NCI-H82 (cell line): ENCODE measurements at places on chromosomes 5 and 9.

DNA sequence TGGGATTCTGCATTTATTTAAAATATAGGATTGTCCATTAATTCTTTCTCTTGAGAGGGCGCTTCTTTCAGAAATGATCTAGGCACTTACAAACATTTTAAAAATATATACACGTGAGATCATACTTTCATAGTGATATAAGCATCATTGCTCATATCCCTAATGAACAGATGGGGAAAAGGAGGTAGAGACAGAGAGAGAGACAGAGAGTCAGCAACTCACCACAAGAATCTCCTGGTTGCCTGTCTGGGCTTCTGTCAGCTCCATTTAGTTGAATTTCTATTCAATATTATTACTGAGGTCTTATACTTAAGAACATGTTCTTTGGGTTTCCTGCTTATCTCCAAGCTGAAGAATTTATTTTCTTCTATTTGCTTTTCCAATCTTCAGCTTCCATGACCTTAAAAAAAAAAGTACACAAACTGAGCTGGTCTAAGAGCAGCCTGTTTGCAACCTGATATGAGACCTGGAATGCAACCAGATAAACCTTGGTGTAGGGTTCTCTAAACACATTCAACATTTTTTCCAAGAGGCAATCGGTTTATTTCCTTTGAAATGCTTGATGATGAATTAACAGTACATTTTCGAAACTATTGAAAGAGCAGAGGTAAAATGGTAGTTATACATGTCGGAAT, 51.6 kb upstream of the LIFR start:
- DNase-seq = no peak

DNA sequence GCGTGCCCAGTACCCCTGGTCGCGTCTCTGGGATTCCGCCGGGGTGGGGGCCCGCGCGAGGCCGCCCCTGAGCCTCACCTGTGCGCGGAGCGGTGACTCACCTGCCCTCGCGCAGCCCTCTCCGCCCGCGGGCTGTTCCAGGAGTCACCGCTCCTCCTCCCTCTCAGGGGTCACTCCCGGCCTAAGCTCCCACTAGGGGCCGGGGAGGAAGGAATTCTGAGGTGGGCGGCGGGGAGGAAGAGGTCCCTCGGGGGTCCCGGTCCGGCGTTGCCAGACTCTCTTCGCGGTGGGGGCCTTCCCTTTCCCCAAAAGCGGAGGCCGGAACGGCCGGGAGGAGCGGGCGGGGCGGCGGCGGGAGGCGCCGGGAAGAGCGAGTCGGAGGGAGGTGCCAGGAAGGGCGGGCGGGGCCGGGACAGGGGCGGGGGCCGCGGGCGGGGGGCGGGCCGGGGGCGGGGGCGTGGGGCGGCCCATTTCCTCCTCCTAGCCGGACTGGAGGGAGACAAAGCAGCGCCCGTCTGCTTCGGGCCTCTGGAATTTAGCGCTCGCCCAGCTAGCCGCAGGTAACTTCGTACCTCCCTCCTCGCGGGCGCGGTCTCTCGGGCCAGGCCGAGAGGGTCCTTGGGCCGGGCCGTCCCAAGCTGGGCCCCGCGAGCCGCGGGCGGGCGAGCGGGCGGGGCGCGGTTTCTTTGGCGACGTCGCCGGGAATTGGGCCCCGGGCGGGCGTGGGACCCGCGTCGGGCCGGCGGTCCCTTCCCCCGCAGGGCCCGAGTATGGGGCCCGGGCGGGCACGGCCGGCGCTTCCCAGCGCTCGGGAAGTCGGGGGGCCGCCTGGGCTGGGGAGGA, at the start of gene CTNNA1:
TSS of gene CTNNA1 (plus strand) at position 475 of the 843 bp plus-strand sequence. CDS start 28,500 bp downstream, outside the sequence.
- DNase-seq = peak; percentile 73

- no peak for DNase-seq
These were observed 129.8 kb downstream of the TMEM174 start for GRCh38 chr5:73302797-73303147.

GRCh38 chr5:94754824-94755223, 136.4 kb downstream of the SLF1 start:
- no peak for DNase-seq

DNA sequence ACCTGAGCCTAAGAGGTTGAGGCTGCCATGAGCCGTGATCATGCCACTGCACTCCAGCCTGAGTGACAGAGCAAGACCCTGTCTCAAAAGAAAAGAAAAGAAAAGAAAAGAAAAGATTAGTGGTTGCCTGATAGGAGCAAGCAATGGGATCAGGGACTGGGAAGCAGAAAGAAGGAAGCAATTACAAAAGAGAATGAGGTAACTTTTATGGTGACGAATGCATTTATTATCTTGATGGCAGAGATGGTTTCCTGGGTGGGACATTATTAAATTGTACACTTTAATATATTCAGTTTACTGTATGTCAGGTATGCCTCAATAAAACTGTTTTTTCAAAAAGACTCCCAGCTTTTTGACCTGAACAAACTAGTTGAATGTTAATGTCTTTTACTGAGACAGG, 7.5 kb upstream of the PFDN1 start:
- no peak for DNase-seq

GRCh38 chr5:1338506-1339070, 6.3 kb downstream of the CLPTM1L start:
- no peak for DNase-seq

DNA sequence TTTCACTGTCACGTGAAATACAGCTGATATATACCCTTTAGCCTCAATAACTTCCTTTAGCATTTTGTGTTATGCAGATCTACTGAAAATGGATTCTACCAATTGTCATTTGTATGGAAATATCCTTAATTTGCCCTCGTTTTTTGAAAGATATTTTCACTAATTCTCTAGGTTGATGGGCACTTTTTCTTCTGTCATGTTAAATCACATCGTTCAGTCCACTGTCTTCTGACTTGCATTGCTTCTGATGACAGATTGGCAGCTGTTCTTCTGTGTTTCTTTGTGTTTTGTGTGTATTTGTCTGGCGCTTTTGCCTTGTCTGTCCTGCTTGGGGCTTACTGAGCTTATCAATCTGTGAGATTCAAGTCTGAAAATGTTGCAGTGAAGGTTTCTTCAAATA, 9.7 kb upstream of the CLPTM1L start:
- DNase-seq = no peak

DNA sequence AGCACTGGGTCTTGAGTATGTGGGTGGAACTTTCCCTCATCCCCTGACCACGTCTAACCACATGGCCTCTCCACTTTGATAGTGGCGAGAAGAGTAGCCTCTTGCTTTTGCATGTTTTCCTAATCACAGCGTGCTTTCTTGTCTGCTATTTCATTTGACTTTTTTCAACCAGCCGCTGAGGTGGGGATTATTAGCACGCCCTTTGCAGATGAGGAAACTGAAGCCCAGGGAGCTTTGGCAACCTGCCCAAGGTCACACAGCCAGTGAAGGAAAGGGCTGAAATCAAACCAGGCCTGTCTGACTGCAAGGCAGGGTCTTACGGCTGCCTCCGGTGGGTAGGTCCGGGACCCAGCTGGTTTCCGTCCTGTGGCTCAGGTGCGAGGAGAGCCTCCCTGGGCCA, 106.5 kb upstream of the MSX2 start:
- peak; percentile 86 for DNase-seq

- no peak for DNase-seq
These were observed 104.8 kb downstream of the VCAN start for GRCh38 chr5:83576341-83576740.

GRCh38 chr5:136162008-136162407, 29.4 kb downstream of the SMAD5 start:
- DNase-seq = no peak

DNA sequence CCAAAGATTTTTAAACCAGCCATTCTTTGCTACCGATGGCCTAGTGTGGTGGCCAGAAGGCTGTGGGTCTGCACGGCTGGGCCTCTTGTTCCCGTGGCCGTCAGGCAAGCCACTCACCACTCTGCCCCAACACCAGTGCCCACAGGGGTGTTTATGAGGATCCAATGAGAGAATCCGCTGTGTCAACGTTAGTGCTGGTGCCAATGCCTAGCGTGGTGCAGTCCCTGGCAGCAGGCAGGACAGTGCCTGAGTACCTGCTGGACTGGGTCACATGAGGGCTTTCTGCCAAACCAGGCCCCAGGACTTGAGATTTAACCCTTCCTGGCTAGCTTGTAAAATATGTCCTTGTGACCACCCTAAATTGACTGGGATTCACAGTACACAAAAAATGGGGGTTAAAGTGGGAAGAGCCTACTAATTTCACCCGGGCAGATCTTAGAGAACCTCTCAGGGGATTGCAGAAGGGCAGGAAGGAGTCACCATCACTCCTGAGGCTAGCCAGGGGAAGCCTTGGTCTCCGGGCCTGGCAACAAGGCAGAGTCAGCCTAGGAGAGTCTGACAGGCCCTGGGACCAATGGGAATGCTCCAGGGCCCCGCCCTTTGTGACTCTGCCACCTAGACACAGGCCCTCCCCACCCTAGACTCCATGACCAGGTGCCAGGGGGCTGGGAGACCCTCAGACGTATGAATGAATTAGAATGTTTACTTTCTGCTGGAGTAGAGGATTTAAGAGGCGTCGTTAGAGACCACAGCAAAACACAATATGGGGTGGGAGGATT, 63.2 kb upstream of the FSTL4 start:
- no peak for DNase-seq

- DNase-seq = peak; percentile 51
These were observed 564.0 kb upstream of the KLF4 start for GRCh38 chr9:108053555-108054061.

- DNase-seq = no peak
These were observed 58.7 kb downstream of the KLF9 start for GRCh38 chr9:70355801-70356200.

GRCh38 chr5:69188811-69189161, 597 bp upstream of the CENPH start:
- no peak for DNase-seq

GRCh38 chr9:115327436-115328122, 209.6 kb upstream of the TNC start:
- no peak for DNase-seq

- no peak for DNase-seq
These were observed 199.5 kb upstream of the PUM3 start for GRCh38 chr9:3043369-3043768.

DNA sequence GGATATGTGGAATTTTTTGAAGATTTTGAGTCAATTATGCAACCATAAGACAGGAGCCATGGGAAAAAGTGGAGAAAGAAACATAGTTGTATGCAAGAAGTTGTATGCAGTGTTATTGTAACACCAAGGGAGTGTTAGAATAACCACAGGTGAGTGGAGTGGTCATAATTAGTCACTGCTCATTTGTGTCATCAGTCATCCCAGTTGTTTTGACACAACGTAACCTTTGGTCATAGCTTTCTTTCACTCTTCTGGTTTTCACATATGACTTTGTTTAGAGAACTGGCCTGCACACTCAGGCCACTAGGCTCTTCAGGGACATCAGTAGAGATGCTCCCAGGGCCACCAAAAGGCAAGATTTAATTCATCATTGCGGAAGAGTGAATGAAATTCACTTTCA, 158.7 kb upstream of the HMHB1 start:
- no peak for DNase-seq

GRCh38 chr9:8205576-8205975, 406.0 kb upstream of the DMAC1 start:
- no peak for DNase-seq

- no peak for DNase-seq
These were observed 20.7 kb upstream of the FANCC start for GRCh38 chr9:95338243-95338642.

- DNase-seq = no peak
These were observed 171.8 kb upstream of the PITX1 start for GRCh38 chr5:135205632-135206349.

- DNase-seq = no peak
These were observed 87.9 kb upstream of the MAMDC2 start for GRCh38 chr9:69955536-69956355.

GRCh38 chr5:155530046-155530445, 516.5 kb downstream of the KIF4B start:
- peak; percentile 68 for DNase-seq

DNA sequence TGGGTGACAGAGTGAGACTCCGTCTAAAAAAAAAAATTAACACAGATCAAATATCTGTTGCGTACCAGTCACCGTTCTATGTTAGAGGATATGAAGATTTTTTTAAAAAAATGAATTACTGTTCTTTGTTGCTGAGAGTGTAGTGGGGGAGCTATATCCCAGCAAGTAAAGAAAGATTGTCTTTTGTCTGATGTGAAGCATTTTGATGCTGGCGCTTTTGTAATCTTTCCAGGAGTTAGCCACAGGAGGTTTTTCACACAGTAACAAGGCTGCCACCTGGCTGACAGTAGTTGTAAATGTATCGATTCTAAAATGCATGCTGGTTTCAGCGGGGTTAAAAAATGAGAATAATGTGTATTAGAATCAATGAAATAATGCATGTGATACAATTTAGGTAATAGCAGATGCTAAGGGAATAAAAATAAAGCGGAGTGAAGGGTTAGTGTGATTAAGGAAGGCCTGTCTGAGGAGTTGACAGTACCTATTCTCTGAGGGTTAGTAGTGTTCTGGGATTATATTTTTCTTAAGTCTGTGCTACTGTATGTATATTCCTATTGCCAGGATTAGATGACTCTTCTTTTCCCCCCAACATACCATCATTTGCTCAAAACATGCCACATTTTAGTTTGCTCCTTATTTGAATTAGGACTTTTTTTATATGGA, 3.4 kb downstream of the LMNB1 start:
- peak; percentile 65 for DNase-seq

- no peak for DNase-seq
These were observed 11.0 kb upstream of the TRAF1 start for GRCh38 chr9:120937596-120937995.

DNA sequence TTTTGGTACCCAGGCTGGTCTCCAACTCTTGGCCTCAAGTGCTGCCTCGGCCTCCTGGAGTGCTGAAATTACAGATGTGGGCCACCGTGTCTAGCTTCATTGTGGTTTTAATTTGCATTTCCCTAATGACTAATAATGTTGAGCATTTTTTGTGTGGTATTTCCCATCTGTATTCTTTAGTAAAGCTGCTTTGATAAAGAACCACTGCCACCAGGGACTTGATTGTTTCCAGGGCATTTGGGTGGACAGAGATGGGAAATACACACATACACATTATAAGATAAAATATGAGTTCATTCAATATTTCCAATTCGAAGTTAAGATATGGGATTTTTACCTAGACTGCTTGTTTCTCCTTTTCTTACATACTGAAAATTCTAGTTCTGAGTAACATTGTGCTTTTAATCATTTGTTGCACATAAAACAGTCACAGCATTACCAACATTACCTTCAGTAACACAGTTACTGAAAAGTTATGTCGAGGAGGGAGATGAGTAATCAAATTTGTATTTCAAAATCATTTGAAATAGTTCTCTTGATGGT, 28.9 kb downstream of the HABP4 start:
- DNase-seq = no peak

- DNase-seq = no peak
These were observed 33.9 kb downstream of the PRELID2 start for GRCh38 chr5:145801195-145801594.

GRCh38 chr5:7325975-7326913, 69.7 kb upstream of the ADCY2 start:
- DNase-seq = no peak

- no peak for DNase-seq
These were observed 271.9 kb upstream of the TMEM161B start for GRCh38 chr5:88540471-88541115.

- DNase-seq = peak; percentile 23
These were observed 281.7 kb downstream of the TMEM38B start for GRCh38 chr9:105975886-105976645.
